Non-pigmented ciliary epithelial cell (primary cell): ENCODE measurements at places on chromosomes 5 and 9.

DNA sequence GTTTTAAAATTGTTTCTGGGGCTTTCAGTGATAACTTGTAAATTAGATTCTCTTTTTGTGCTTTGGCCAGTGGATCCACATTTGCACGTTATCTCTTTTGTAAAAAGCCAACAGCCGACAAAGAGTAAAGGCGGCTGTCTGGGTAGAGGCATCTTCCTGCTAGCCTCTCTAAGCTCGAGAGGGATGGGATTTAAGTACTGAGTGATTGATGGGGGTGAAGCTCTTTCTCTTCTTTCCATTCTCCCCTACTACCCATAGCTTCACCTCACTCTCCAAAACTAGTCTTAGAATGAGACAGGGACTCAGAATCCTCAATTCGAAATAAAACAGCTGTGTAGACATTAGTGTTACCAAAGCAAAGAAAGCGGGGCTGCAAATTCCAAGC, 3.4 kb downstream of the PBX3 start:
- no peak for DNase-seq

DNA sequence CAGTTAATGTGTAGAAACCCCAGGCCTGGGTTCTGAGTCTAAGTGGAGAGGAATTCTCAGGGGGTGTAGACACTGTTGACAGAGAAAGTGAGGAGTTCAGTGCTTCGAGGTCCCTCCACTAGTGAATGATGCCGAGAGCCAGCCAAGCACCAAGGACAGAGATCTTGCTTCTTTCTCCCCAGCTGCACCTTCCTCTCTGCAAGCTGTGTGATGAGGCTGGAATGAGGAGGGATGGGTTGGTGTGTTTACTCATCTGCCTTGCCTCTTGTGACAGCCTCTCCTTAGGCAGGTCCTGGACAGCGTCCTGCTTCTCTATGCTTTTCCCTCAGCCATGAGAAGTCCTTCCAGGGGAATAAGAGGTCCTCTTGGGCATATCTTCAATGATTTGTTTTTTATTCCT, 35.3 kb downstream of the HNRNPH1 start:
- DNase-seq: no peak

GRCh38 chr9:134802216-134802795, 78.3 kb upstream of the FCN2 start:
- DNase-seq: no peak

DNA sequence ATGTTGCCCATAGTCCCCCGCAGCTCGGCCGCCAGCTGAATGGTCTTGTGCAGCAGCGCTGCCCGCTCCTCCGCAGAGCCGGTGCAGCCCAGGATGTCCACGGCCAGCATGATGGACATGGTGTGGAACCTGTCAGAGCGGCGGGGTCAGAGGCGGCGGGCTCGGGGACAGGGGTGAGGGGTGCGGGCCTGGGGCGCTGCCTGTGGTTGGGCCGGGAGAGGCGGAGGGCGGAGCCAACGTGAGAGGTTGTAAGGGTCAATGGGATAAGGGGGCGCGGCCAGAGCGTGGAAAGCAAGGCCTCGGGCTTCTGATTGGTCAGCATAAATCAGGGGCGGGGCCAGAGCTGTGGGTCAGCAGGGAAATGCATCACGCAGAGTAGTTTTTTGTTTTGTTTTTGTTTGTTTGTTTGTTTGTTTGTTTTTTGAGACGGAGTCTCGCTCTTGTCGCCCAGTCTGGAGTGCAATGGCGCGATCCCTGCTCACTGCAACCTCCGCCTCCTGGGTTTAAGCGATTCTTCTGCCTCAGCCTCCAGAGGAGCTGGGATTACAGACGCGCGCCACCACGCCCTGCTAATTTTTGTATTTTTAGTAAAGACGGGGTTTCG, 6.8 kb upstream of the TOR2A start:
- DNase-seq: peak; percentile 11

- no peak for DNase-seq
These were observed 78.9 kb downstream of the APBA1 start for GRCh38 chr9:69593301-69593700.

DNA sequence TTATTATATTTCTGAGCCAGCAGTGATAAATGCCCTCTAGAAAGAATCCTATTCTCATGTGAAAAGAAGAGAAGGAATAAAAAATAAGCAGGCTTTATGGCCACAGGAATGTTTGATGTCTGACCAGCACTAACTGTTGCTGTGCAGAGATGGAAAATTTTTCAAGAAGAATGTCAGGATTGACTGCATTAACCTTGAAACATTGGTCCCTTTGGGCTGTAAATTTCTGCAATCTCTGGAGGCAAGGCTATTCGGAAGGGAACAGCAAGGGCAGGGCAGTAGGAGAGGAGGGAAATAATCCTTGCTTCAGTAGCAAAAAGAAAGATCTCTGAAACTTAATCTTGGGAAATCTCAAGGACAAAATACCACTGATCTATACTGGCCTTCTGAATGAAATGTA, 415.2 kb downstream of the DNAH5 start:
- DNase-seq: no peak

- DNase-seq: no peak
These were observed 17.9 kb downstream of the MYO10 start for GRCh38 chr5:16918156-16918555.

DNA sequence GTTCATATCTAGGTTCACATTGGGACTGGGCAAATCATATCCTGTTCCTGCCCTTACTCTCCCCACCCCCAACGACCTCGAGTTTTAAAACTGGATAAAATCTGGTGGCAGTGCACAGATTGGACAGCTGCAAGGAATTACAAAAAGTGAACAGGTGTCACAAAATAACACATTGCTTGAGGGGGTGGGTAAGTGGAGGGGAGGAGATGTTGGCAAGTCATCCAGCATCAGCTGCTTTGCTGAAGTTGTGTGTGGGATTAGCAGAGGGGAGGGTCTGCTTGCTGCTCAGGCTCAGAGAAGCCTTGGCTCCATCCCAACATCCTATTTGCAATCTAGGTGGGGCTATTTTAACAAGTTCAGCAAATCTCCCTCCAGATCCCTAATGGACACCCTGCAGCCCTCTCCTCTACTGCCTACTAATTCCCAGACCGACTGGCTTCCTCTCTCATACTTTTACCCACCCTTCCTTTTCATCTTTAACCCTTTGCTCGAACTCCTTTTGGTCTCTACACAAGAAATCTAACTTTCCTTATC, 39.8 kb upstream of the SLC24A2 start:
- DNase-seq: no peak

- DNase-seq: peak; percentile 81
These were observed 103.3 kb upstream of the EDIL3 start for GRCh38 chr5:84487963-84488362.

GRCh38 chr5:137619191-137619870, 116.6 kb downstream of the KLHL3 start:
- DNase-seq: peak; percentile 71

DNA sequence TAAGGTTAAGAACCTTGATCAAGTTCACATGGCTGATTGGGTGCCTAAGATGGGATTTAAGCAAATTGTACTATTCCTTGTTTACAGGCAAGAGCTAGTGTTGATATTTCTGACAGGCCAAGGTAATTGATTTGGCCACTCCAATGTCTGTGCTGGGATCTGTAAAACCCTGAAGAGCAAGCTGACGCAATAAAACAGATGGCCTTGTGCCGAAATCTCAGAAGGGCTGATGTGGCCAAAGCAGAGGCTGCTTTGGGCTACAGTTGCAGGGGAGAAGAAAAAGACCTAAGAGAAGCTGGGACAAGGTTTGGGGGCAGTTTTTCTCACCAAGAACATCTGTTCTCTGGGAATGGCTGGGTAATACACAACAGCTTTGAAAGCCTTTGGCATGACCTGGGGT, 463.2 kb upstream of the ZNF608 start:
- no peak for DNase-seq

GRCh38 chr5:150080696-150081435, 5.5 kb downstream of the CSF1R start:
- no peak for DNase-seq

GRCh38 chr9:89491694-89492093, 6.2 kb downstream of the SEMA4D start:
- DNase-seq: no peak

GRCh38 chr9:125655066-125655633, 51.9 kb downstream of the MAPKAP1 start:
- no peak for DNase-seq

DNA sequence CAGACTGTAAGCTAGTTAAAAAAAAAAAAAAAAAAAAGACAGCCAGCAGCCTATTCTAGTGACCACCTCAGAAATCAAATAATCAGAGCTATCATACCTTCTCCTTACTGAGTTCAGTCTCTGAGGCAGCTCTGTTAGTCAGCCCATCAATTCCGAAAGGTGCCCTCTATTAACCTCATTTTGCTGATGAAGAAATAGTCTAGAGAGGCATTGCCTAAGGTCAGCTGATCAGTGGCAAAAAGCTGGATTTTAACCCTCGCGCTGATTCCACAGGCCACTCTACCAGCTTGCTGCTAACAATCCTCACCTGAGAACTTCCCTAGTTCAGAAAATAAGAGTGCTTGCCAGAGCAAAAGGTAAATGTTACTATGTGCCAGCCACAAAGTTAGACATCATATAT, 172.0 kb downstream of the DENND1A start:
- DNase-seq: no peak

DNA sequence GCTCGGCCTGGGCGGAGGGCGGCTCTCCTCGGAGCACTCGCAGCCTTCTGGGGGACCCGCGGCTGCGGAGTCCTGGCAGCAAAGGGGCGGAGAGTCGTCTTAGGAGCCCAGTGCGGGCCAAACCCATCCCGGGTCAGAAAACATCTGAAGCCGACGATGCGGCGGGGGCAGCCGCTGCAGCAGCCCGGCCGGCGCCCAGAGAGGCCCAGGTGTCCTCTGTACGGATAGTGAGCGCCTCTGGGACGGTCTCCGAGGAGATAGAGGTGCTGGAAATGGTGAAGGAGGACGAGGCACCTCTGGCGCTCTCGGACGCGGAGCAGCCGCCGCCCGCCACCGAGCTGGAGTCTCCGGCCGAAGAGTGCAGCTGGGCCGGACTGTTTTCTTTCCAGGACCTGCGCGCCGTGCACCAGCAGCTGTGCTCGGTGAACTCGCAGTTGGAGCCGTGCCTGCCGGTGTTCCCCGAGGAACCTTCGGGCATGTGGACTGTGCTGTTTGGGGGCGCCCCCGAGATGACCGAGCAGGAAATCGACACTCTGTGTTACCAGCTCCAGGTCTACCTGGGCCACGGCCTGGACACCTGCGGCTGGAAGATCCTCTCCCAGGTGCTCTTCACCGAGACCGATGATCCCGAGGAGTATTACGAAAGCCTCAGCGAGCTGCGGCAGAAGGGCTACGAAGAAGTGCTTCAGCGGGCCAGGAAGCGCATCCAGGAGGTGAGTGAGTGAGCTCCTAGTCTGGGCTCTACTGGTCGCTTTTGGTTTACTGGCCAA, 1.2 kb downstream of the JMY start:
- no peak for DNase-seq

GRCh38 chr5:39073767-39074016, 507 bp downstream of the RICTOR start:
- DNase-seq: no peak

- no peak for DNase-seq
These were observed 11.5 kb downstream of the PRRC2B start for GRCh38 chr9:131405428-131405827.
